Activated naive CD4-positive, alpha-beta T cell treated with anti-CD3 and anti-CD28 coated beads for 36 hours (primary cell): ENCODE measurements at places on chromosomes 12 and 14. TPM values are rescaled to one million over a fixed set of nuclear protein-coding genes. Genes with fewer than 3 reads are reported as not detected.
A peak's percentile ranks its signal among the peaks of the same experiment; 100 is the strongest.

GRCh38 chr12:100724071-100724470, 70.5 kb upstream of the ANO4 start:
- no peaks in the 10 kb centered on the region for H3K36me3 ChIP-seq
- H3K4me3 ChIP-seq, result no peak overlapping the region
- H3K27me3 ChIP-seq, result peaks cover 9% of the 10 kb centered on the region

- peaks cover 40% of the 10 kb centered on the region for H3K4me1 ChIP-seq
- DNase-seq, result no peak
- no peak overlapping the region for H3K27ac ChIP-seq
- no peak overlapping the region for H3K4me3 ChIP-seq
- H3K36me3 ChIP-seq, result peaks cover 10% of the 10 kb centered on the region
Observed at GRCh38 chr12:56122637-56123036, 4.6 kb downstream of the ZC3H10 start.

The CPM gene
- 55.1 TPM for total RNA-seq

DNA sequence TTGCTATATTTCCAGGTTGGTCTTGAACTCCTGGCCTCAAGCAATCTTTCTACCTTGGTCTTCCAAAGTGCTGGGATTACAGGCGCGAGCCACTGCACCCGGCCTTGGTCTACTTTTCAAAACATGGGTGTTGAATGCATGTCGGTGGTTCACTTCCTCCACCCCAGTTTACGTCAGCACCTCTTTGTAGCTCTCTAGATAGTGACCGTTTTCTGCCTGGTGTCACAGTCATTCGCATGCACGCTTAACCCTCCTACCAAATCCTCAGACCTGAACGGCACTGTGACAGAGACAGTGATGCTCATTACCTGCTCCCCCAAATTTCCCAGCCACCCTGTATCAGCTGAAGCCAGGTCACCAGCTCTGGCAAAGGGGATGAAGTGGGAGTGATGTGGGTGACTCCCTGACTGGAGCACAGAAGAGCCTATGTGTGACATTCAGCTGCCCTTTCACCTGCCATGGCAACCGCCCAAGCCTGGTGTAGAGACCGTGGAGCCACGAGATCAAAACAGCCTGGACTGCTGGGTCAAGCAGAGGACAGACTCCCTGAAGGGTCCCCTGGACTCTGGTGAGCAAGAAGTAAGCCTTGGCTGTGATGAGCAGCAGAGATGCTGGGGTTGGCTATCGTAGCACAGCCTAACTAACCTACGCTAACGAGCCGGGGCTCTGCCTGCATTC, 66.2 kb upstream of the GPR68 start:
- peaks cover 45% of the 10 kb centered on the region for H3K4me1 ChIP-seq
- peaks cover 58% of the 10 kb centered on the region for H3K36me3 ChIP-seq
- DNase-seq, result peak; percentile 58
- H3K4me3 ChIP-seq, result no peak overlapping the region
- H3K27me3 ChIP-seq, result no peaks in the 10 kb centered on the region
- H3K27ac ChIP-seq, result peak overlapping the region; percentile 83

The GPR135 gene
- 0.67 TPM for total RNA-seq

DNA sequence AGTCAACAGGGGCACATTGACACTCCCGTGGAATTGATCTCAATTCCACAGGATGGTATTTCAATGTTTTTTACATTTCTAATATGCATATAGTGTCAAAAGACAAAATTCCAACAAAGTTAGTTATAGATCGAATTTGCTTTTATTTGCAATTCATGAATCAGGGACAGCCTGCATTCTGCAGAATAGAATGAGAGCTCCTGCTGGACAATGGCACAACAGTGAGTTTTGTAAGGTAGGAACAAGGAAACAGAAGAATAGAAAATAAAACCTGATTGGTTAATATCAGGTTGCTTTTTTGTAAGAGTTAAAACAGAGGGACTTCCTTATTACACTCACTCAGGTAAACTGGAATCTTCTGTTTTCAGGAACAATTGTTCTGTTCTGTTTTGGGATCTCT, 32.8 kb upstream of the NEDD1 start:
- no peak overlapping the region for H3K4me3 ChIP-seq
- H3K27ac ChIP-seq, result no peak overlapping the region
- H3K36me3 ChIP-seq, result no peaks in the 10 kb centered on the region
- no peak for DNase-seq

- no peaks in the 10 kb centered on the region for H3K36me3 ChIP-seq
- no peak overlapping the region for H3K27ac ChIP-seq
- H3K27me3 ChIP-seq, result peaks cover 13% of the 10 kb centered on the region
Observed at GRCh38 chr12:2750185-2750584, 44.6 kb upstream of the FKBP4 start.

DNA sequence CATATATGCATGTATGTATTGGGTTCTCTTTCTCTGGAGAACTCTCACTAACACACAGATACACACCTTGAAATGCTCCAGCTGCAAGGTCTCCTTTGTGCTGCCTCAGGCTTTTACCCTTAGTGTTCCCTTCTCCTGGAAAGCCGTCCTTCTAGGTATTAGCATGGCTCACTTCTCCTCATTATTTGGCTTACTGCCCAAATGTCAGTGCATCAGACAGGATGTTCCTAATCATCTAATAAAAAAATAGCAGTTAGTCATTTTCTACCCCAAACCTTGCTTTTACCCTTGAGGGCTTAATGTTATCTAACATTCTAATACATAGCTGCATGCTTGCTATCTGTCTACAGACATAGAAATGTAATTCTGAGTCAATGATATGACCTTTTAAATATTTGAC, 109.0 kb upstream of the SLC16A7 start:
- H3K27ac ChIP-seq, result no peak overlapping the region
- DNase-seq, result no peak
- no peaks in the 10 kb centered on the region for H3K36me3 ChIP-seq
- no peaks in the 10 kb centered on the region for H3K4me1 ChIP-seq
- H3K4me3 ChIP-seq, result no peak overlapping the region

DNA sequence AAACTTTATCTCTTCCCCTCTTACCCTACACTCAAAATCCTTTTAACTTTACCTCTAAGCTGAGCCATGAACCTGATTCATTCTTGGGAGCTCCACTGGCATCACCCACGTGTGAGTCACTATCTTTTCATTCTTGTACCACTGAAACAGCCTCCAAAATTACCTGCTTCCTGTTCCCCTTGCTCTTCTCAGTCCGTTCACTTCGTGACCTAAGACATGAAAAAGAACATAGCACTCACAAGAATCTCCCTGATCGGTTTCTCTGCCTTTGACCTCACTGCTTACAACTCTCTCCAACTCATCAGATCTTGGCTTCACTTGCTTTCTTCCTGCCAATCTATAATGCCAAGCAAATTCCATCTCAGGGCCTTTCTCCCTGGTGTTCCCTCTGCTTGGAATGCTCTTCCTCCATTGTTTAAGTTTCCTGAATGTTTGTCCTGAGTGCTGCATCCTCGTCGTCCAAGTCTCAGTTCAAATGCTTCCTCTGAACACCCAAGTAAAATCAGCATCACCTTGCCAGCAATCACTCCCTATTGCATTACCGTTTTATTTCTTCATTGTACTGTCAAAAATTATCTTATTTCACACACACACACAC, 9.2 kb downstream of the GLIPR1 start:
- H3K4me1 ChIP-seq, result peaks cover 19% of the 10 kb centered on the region
- H3K27ac ChIP-seq, result peak overlapping the region; percentile 25
- no peaks in the 10 kb centered on the region for H3K27me3 ChIP-seq
- H3K4me3 ChIP-seq, result no peak overlapping the region
- DNase-seq, result peak; percentile 62
- H3K36me3 ChIP-seq, result peaks cover 5% of the 10 kb centered on the region

The PROX2 gene
- total RNA-seq, result 0.41 TPM

DNA sequence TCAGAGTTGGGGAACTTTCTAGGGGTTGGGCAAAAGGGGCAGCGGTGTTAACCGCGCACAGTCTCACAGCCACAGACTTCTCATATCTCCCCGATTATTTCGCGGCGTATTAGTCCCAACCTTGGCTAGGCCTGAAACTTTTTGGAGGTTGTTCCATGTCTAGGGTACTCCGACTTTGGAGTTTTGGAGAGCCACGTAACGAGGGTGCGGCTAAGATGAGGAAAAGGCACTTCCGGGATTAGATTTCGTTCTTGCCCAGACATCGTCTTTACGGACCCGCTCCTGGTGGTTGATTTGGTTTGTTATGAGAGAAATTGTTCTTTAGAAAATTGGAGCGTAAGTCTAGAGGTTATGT, 513 bp downstream of the CCNK start:
- H3K4me1 ChIP-seq, result peaks cover 59% of the 10 kb centered on the region
- DNase-seq, result peak; percentile 27
- peak overlapping the region; percentile 91 for H3K27ac ChIP-seq
- H3K27me3 ChIP-seq, result no peaks in the 10 kb centered on the region

- no peaks in the 10 kb centered on the region for H3K36me3 ChIP-seq
- no peaks in the 10 kb centered on the region for H3K4me1 ChIP-seq
- no peak overlapping the region for H3K27ac ChIP-seq
- no peak for DNase-seq
- no peaks in the 10 kb centered on the region for H3K27me3 ChIP-seq
- no peak overlapping the region for H3K4me3 ChIP-seq
Observed at GRCh38 chr12:78628491-78629100, 236.0 kb upstream of the SYT1 start.

DNA sequence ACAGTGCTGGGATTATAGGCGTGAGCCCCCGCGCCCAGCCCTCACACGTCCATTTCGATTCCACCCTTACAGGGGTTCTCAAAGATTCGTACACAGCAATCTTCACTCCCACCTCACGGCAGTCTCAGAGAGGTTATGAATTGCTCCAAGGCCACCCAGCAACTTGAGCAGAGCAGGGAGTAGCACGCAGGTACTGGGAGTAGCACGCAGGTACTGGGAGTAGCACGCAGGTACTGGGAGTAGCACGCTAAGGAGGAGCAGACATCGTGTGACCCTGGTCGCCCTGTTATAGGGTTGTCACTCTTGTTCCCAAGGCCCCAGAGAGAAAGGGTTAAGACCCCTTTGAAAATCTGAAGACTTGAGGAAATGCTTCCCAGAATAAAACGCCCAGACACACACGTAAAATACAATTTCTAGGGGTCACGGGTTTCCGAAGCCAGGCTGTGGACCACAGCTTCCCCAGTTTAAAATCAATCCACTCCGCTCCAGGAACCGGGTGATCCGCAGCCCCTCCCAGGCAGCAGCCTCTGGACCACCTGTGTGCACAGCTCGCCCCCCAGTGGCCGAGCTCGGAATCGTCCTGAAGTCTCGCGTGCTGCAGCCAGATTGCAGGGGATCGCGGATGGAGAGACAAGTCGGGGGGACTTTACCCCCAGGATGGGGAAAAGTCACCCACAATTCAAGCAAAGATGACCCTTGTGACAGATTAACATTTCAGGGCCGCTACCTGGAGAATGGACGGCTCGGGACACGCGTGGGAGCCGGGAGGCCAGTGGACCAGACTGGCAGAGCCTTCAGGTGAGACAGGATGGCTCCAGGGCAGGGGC, 92.0 kb downstream of the SCARB1 start:
- H3K27me3 ChIP-seq, result peaks cover 15% of the 10 kb centered on the region
- H3K4me3 ChIP-seq, result no peak overlapping the region
- peaks cover 44% of the 10 kb centered on the region for H3K4me1 ChIP-seq
- no peak overlapping the region for H3K27ac ChIP-seq

The KRT3 gene
- not detected for total RNA-seq

DNA sequence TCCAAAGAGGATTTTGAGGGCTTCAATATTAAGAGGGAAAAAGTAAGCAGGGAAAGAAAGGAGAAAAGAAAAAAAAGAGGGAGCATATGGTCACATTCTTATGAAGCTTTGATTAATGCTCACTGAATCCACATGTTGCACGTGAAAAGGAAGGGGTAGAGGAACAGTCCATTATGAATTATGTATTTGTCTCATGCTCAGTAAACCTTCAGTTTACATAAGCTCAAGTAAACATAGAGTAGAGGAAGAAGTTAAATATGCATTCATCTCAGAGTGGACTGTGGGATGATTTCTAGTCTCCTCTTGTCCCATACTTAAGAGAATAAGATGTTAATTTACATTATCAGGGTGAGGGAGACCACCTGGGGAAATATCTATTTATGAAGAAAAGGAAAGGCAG, 334.5 kb downstream of the IPO8 start:
- no peaks in the 10 kb centered on the region for H3K36me3 ChIP-seq
- peaks cover 4% of the 10 kb centered on the region for H3K27me3 ChIP-seq
- no peak overlapping the region for H3K4me3 ChIP-seq
- H3K4me1 ChIP-seq, result no peaks in the 10 kb centered on the region
- no peak for DNase-seq

- H3K27me3 ChIP-seq, result no peaks in the 10 kb centered on the region
- H3K36me3 ChIP-seq, result no peaks in the 10 kb centered on the region
- no peaks in the 10 kb centered on the region for H3K4me1 ChIP-seq
- no peak overlapping the region for H3K27ac ChIP-seq
Observed at GRCh38 chr12:113658006-113658655, 186.5 kb upstream of the LHX5 start.

The TCL1B gene
- not detected for total RNA-seq

DNA sequence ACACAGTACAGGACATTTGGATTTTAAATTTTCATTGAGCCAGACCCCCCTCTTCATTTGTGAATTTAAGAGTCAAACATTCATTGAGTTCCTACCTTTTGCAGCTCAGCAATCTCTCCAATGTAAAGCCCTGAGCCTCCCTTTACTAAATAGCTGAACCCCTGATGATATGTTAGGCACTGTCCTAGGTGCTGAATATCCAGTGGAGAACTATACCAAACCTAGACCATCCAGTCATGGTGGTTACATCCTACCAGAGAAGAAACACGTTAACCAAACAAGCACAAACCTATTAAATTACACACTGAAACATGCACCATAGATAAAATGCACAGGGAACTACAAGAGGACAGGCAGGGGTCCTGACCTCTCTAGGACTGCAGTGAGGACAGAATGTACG, 1585.3 kb upstream of the TMEM132C start:
- peaks cover 2% of the 10 kb centered on the region for H3K27me3 ChIP-seq
- H3K4me3 ChIP-seq, result no peak overlapping the region
- no peaks in the 10 kb centered on the region for H3K4me1 ChIP-seq
- H3K27ac ChIP-seq, result no peak overlapping the region
- no peaks in the 10 kb centered on the region for H3K36me3 ChIP-seq

DNA sequence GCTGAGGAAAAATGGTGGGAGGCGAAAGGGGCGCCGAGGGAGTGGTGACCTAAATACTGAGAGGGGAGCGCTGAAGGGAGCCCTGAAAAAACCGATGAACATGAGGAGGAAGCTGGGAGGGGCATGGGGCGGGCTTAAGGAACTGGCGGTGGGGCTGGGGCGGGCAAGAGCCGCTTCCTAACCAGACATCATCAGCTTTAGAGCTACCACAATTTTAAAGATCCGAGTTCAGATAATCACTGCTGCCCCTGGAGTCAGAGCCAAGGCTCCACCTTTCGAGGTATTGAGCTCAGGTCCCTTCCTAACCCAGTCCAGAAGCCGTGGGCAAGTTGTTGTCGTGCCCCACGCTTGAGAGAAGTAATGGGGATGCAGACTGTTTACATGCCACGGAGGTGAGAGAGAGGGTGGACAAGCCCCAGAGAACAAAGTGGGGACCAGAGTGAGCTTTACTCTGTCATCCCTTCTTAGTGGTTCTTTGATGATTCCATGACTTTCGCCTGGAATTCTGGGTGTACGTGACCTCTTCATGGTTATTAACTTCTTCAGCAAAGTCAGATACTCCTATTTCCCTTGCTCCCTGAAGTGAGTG, 393 bp downstream of the ORMDL2 start:
- H3K27ac ChIP-seq, result no peak overlapping the region
- no peaks in the 10 kb centered on the region for H3K27me3 ChIP-seq
- peaks cover 42% of the 10 kb centered on the region for H3K4me1 ChIP-seq
- no peak overlapping the region for H3K4me3 ChIP-seq
- H3K36me3 ChIP-seq, result peaks cover 26% of the 10 kb centered on the region
- no peak for DNase-seq

The RDH5 gene
- 2.1 TPM for total RNA-seq

- H3K4me1 ChIP-seq, result peaks cover 53% of the 10 kb centered on the region
- H3K4me3 ChIP-seq, result no peak overlapping the region
- DNase-seq, result peak; percentile 5
- H3K36me3 ChIP-seq, result peaks cover 32% of the 10 kb centered on the region
- H3K27ac ChIP-seq, result peak overlapping the region; percentile 54
Observed at GRCh38 chr14:92676403-92677086, 71.9 kb downstream of the LGMN start.

The MDGA2 gene
- total RNA-seq, result not detected
